ENCODE measurements at places on chromosomes 2 and 18.

DNA sequence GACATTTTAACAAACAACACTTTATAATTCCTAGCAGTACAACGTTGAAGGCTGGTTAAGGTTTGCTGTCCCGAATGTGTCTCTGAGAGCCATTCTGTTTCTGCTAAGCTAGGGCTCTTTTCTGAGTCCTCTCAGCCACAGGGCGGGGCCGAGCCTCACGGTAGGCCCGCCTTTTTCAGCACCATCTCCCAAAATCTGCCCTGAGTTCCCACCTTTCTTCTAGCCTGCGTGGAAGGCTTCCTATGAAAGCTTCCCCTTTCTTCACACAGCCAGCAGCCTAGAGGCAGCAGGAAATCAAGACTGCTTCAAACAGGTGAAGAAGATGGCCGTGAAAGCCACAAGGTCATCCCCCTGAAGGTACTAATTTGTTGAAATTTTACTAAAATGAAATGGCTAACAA, 255.5 kb downstream of the CDH2 start:
- no peak for DNase-seq

DNA sequence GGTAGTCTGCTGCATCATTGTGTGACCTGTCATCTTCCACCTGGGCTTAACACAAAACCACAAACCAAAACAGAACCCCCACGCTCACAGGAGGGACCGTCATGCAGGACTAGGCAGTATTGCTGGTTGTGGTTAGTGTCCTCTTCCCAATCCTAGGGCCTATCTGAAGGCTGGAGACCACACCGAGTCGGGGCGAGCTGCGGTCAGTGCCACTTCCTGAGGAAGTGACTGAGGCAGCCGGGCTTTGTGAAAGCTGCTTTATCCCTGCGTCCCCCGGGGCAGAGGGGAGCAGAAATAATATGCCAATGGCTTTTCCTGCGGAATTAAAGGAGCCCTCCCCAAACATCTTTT, 22.9 kb downstream of the ZNF532 start:
- peak; percentile 92 for DNase-seq

DNA sequence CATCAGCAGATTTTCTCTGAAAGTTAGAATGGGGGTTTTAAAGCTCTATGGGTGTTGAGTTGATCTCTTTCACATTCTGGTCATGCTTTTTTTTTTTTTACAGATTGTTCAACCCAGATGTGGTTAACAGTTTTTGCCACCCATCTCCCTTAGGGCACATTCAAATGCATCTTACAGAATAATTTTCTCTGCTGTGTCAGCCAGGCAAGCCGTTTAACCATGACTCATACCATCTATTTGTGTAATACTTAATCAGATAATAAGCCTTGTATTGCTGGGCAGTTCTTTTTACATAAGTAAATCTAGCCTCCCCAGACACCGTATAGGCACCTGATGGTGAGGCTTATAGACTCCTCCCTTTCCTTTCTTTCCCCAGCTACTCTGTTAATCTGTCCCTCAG, 62.0 kb downstream of the TGIF1 start:
- DNase-seq: no peak

- DNase-seq: no peak
These were observed 1.9 kb downstream of the OTX1 start for GRCh38 chr2:63052411-63053080.

GRCh38 chr2:206855585-206856433, 83.5 kb upstream of the CPO start:
- no peak for DNase-seq

DNA sequence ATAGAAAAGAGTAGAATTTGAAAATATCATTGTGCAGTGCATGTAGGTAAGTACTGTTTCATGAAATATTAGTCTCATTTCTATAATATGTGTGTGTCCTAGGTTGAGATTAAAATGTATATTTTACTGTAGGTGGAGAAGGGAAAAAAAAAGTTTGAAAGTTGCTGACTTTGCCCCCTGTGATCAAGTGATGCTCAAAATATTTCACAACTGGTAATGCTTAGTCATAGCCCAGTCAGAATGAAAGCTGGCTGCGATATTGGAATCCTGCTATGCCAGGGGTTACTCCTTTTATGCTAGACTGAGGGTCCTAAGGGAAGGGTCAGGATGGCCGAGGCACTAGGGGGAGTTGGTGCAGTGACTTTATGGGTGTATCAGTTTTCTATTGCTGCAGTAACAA, 19.5 kb upstream of the CFAP36 start:
- no peak for DNase-seq

DNA sequence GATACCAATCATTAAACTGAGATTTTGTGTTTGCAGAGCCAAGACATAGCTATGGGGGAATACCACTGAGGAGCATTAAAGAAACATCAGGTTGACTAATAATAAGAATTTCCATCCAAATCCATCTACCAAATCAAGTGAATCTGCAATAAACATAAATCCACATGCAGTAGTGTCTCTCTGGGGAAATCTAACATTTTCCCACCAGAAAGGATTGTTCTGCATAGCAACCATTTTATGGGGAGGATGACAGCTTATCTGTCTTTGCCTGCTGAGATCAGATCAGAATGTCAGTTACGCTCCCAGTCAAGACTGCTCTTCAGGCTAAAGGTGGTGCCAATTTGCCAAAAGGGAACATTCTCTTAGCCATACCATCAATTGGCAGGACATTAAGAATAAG, 1098.9 kb upstream of the CHAC2 start:
- DNase-seq: no peak

DNA sequence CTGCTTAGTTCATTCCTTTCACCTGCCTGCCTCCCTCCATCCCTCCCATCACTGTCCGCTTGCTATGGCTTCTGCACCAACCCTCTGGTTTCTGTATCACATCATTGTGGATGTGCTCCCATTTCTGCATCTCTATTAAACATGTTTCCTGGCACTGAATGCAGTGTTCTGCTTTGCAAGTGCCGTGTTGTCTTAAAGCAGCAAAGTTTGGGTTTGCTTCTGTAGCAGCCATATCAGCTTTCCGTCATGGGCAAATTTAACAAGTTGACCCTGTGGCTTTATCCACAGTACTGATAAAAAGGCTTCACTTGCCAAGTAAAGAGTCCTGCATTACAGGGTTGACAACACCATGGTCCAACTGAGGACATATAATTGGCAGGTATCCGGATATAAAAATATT, 165.5 kb downstream of the PTGR3 start:
- DNase-seq: no peak

GRCh38 chr18:10514082-10514481, 11.7 kb upstream of the NAPG start:
- DNase-seq: no peak

GRCh38 chr2:202824901-202825300, 46.7 kb downstream of the ICA1L start:
- no peak for DNase-seq

- DNase-seq: no peak
These were observed 14.0 kb downstream of the INPP5D start for GRCh38 chr2:233074106-233074505.

GRCh38 chr2:120722568-120723421, 12.9 kb upstream of the GLI2 start:
- no peak for DNase-seq

DNA sequence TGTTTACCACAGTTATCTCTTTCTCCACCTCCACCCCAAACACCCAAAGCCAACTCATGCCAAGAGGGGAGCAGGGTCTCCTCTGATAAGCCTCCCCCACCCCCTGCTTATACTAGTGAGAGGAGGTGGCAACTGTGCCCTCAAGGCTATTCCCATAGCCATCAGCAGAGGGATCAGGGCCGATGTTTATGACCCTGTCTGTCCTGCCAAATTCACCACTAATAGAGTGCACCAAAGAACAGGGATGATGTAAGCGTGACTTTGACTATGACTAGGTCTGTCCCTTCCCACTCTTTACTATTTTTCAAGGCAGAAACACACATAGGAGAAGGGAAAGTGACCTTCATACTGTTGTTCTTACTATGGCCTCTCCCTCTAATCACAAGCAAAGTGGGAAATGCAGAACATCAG, 74.6 kb downstream of the CLHC1 start:
- DNase-seq: no peak

- no peak for DNase-seq
These were observed 181.3 kb downstream of the IKZF2 start for GRCh38 chr2:212970132-212970531.

All from KBM-7 (cell line).